ENCODE measurements at places on chromosomes 13 and 19.
A peak's percentile ranks its signal among the peaks of the same experiment; 100 is the strongest.

DNA sequence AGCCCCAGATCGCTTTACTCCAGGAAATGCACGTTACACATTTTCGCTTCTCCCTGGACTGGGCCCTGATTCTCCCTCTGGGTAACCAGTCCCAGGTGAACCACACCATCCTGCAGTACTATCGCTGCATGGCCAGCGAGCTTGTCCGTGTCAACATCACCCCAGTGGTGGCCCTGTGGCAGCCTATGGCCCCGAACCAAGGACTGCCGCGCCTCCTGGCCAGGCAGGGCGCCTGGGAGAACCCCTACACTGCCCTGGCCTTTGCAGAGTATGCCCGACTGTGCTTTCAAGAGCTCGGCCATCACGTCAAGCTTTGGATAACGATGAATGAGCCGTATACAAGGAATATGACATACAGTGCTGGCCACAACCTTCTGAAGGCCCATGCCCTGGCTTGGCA, 44.6 kb downstream of the KL start:
- DNase-seq = no peak

DNA sequence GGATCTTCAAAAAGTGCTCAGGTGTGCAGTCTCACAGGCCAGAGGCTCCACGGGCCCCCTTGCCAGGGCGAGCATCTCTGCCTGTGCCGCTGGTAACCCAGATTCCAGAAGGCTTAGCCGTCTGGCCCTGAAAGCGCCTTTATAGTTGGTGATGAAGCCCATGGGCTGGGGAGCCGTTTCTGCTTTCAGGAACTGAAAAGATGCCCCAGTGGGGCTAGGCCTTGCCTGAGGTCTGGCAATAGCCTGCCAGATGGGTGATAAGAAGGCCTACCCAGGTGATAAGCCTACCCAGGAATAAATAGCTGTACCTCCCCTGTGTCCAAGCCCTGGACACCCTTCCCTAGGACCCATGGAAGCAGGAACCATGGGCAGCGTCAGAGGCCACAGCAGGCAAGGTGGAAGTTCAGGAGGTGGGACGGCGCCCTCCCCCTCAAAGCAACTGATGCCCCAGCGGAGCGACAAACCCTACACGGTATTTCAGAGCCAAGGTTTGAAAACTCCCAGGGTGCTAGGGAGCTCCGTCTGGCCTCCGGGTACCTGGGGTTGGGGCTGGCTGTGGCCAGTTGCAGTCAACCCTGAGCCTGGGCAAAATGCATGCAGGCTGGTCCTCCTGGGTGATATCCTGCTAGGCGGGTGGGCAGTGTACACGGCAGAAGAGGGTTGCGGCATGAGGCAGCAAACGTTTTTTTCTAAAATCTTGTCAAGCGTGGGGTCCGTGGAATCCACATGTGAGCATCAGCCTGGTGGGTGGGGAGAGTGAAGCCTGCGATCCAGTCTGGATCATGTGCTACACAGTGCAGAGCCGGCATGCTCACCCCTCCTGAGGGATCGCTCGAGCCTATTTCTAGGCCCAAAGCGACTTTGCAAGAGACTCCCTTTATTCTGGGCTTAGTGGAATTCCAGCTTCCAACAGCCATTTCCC, 45.3 kb downstream of the ACTN4 start:
- DNase-seq = no peak

DNA sequence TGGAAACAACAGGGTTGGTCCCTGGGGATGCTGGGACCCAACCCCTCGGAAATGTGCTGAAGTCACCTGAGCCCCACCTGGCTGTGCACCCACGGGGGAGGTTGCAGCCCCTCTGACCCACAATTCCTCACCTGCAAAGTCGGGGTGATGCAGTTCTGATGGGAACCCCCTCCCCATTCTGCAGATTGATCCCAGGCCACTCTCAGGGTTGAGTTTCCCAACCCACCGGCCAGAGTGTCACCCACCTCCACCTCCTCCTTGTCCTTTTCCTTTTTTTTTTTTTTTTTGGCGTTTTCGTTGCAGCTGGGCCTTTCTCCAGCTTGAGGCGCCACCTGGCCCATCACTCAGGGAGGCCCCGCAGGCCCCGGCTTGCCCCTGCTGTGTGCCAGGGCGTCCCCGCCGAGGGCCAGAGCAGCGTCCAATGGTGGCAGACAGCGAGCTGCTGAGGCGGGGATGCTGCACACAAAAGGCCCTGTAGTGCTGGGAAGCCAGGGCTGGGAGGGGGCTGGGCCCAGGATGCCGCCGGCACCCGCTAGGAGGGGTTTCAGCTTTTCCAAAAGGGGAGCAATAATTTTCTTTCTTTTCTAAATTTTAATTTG, 4.6 kb downstream of the PIK3R2 start:
- DNase-seq = no peak

DNA sequence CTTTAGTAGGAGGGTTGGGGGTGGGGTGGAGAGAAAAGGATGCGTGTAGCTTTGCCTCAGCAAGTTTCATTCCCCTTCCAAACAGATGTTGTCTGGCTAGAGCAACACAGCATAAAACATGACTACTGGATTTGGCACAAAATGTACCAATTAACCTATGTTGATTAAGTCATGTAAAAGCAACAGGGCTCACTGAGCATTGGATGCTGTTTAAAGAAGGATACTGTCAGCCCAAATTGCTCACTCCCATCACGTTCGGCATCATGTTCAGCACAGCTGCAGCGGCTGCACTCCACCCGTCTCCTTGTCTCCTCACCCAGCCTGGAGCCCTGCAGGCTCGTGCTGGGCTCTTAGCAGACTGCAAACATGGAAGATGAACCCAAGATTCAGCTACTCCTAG, 77.5 kb downstream of the DLEU7 start:
- no peak for DNase-seq

GRCh38 chr13:30762643-30763042, 27.3 kb downstream of the ALOX5AP start:
- DNase-seq = no peak

- DNase-seq = peak; percentile 7
Measured at GRCh38 chr13:64912141-64912540, 2318.0 kb downstream of the PCDH9 start.

DNA sequence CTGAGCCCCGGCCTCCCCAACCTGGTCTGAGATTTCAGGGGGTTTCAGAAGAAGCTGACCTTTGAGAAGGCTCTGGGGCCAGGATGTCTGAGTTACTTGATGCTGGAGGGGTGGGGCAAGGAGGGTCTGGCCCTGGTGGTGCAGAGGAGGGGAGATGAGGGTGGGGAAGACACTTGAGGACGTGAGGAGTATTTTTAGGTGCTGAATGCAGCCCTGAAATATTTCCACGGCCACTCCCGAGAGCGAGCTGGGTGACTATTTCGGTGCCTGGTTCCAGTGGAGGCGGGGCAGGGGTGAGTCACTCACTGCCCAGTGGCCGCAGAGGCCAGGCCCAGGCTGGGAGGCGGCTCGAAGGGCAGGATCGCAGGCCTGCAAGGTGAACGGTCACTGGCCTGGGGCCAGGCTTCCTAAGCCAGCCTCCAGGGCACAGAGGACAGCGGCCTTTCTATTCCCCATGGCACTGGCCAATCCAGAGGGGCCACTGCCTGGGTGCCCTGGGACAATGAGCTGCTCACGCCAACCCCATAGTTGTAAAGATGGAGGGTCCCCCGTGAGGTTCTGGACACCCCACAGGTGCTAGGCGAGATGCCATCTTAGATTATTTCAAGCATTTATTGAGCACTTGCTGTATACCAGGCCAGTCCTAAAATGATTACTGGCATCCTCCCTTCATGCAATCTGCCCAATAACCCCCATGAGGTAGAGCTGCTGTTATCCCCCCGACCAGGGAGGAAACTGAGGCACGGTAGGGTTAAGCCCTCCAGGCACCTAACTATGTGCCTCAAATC, 19.7 kb upstream of the JUND start:
- no peak for DNase-seq

- no peak for DNase-seq
Measured at GRCh38 chr19:2665103-2665502, 37.4 kb downstream of the GNG7 start.

DNA sequence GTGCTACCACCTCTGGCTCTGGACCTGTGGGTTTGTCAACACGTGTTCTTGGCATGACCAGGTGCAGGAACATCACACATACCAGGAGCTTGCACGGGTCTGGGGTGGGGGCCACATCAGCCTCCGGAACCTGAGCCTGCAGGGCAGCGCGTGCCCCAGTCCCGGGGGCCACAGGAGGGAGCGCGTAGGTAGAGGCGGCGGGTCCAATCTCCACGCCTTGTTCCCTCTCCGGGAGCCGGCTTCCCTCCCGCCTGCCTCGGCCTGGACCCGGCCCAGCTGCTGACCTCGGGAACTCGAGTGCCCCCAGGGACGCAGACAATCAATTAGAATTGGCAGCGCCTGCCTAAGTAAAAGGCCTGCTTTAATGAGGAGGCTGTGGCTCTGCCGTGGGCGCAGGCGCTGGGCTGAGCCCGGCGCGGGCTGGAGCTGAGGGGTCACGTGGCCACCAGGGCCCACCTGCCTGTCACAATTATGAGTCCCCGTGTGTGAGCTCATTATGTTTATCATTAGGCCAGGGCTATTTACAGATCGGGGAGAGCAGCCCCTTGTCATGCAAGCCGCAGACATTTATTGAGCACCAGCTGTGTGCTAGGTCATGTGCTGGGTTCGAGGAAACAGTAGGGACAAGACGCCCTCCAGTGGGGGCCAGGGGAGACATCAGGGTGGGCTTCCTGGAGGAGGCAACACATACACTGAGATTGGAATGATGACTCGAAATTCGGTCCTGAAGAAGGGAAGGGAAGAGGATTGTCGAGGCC, 32.2 kb upstream of the TNFAIP8L1 start:
- DNase-seq = no peak

- no peak for DNase-seq
Measured at GRCh38 chr13:102901056-102901455, 55.2 kb downstream of the ERCC5 start.

GRCh38 chr19:2385053-2385721, 25.1 kb downstream of the TMPRSS9 start:
- peak; percentile 52 for DNase-seq

DNA sequence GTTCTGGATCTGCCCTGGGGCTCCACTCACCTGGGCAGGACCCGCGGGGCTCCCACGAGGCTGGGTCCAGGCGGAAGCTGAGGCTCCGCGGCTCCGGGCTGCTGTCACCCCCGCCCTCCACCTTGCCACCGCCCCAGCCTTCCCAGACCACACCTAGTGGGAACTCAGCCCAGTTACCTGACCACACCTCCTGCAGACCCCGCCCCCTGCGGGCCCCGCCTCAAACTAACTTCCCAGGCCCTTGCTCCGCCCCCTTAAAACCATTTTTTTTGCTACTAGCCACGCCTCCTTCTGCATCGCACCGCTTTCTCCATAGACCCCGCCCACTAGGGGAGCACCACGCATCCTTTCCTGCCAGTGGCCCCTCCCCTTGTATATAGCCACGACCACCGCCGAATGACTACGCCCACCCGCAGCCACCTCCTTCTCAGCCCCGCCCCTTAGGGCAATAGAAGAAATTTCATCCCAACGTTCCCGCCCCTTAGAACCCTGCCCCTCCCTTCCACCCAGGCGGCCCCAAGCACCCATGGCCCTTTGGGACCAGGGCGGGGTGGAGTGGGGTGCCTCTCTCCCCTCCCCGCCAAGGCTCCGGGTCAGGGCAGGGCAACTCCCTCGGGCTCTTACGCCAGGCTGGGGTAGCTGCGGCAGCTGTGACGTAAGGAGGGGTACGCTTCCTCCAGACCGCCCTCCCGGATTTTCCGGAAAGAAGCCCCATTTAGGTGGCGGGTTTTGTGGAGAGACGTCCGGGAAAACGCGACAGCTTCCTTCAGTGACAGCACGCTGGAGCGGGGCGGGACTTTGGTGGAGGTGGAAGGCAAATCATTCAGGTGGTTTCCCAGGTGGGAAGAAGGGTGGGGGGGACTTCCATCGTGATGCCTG, at the start of gene SH2D3A:
TSS of gene SH2D3A (minus strand) at position 79 of the 879 bp plus-strand sequence. CDS start 3,687 bp downstream, outside the sequence.
- no peak for DNase-seq

DNA sequence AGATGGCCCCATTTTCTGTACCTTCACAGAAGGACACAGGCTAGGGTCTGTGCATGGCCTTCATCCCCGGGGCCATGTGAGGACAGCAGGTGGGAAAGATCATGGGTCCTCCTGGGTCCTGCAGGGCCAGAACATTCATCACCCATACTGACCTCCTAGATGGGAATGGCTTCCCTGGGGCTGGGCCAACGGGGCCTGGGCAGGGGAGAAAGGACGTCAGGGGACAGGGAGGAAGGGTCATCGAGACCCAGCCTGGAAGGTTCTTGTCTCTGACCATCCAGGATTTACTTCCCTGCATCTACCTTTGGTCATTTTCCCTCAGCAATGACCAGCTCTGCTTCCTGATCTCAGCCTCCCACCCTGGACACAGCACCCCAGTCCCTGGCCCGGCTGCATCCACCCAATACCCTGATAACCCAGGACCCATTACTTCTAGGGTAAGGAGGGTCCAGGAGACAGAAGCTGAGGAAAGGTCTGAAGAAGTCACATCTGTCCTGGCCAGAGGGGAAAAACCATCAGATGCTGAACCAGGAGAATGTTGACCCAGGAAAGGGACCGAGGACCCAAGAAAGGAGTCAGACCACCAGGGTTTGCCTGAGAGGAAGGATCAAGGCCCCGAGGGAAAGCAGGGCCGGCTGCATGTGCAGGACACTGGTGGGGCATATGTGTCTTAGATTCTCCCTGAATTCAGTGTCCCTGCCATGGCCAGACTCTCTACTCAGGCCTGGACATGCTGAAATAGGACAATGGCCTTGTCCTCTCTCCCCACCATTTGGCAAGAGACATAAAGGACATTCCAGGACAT, 7.0 kb upstream of the CEACAM7 start:
- no peak for DNase-seq

- no peak for DNase-seq
Measured at GRCh38 chr13:77519808-77520207, 15.7 kb upstream of the SCEL start.

DNA sequence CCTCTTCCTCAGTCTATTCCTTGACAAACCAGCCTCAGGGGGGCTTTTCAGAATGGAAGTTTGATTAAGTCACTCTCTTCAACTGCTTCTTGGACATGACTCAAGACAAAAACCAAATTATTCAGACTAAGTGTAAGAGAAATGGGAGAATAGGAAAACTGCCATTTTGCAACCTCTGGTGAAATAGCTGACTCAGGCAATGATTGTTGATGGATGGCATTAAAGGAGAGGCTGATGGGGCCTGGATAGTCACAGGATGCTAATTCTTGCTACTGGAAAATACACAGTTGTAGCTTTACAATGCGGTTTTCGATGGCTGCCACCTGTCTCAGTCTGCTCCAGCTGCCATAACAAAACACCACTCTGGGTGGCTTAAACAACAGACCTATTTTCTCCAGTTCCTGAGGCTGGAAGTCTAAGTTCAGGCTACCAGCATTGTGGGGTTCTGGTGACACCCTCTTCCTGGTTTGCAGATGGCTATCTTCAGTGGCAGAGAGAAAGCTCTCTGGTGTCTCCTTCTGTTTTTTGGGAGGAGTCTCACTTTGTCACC, 6.1 kb downstream of the NOSIP start:
- DNase-seq = no peak

- DNase-seq = peak; percentile 14
Measured at GRCh38 chr13:25330541-25330940, 29.1 kb downstream of the NUP58 start.

DNA sequence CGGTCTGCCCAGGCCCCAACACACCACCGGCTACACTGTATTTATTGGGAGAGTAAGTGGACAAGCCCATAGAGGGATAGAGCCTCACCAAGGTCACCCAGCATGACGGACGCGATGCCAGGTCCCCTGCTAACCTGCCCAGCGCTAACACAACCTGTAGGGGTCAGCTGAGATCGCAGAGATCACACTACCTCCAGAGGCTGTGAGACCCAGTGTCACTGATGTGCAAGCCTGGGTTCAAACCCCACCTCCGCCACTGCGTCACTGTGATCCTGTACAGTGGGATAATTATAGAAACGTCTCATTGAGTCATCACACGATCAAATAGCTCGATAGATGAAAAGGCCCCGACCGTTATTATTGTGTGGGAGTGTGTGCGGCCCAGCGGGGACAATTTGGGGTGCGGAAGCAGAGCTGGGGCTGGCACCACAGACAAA, 10.6 kb upstream of the TLE2 start:
- no peak for DNase-seq
